Activated CD4-positive, alpha-beta memory T cell treated with anti-CD3 and anti-CD28 coated beads, Interleukin-2, amount 10 ng/mL, durations not matched to agents 7 days and 5 days (primary cell): ENCODE measurements at places on chromosomes 7 and 10. TPM values are rescaled to one million over a fixed set of nuclear protein-coding genes. Genes with fewer than 3 reads are reported as not detected.

DNA sequence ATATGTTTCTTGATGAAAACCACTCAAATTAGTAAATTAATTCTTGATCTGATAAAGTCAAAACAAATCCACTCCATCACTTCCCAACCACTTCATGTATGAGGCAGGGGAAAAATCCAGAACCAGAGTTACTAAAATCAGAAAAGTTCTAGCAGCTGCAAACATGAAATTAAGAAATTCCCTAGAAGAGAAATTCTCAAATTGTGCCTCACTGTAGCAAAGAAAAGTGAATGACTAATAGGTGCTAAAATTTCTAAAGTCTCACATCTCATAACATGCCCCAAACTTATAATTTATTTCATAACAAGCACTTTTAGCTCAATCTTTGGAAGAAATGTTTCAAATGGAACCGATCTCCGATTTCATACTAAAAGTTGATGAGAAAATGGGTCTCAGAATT, 345.0 kb upstream of the AOAH start:
- no peak overlapping the region for H3K27ac ChIP-seq
- peaks cover 23% of the 10 kb centered on the region for H3K4me1 ChIP-seq
- no peak for DNase-seq
- peaks cover 38% of the 10 kb centered on the region for H3K36me3 ChIP-seq
- H3K4me3 ChIP-seq, result no peak overlapping the region
- no peaks in the 10 kb centered on the region for H3K27me3 ChIP-seq

LRRN3 gene
- total RNA-seq, result 18.0 TPM

DNA sequence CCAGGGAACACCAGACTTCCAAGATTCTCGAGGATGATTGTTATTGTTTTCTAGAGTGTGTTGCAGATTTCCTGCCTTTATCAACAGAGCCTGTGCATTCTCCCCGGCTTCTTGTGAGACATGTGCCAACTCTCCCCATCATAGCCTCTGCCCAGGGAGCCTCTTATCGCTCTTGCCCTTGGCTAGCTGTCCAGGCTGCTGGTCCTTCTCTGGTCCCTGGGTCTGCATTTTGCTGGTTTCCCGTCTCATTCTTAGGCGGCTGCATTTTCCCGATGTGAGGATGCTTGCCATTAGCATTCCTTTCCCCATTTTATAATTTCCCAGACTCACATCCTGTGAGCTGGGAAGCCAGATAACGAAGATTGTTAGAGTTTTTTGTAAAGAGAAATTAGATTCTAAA, 15.2 kb downstream of the SLC13A4 start:
- H3K27ac ChIP-seq, result no peak overlapping the region
- H3K27me3 ChIP-seq, result no peaks in the 10 kb centered on the region
- DNase-seq, result no peak
- H3K36me3 ChIP-seq, result no peaks in the 10 kb centered on the region

DNA sequence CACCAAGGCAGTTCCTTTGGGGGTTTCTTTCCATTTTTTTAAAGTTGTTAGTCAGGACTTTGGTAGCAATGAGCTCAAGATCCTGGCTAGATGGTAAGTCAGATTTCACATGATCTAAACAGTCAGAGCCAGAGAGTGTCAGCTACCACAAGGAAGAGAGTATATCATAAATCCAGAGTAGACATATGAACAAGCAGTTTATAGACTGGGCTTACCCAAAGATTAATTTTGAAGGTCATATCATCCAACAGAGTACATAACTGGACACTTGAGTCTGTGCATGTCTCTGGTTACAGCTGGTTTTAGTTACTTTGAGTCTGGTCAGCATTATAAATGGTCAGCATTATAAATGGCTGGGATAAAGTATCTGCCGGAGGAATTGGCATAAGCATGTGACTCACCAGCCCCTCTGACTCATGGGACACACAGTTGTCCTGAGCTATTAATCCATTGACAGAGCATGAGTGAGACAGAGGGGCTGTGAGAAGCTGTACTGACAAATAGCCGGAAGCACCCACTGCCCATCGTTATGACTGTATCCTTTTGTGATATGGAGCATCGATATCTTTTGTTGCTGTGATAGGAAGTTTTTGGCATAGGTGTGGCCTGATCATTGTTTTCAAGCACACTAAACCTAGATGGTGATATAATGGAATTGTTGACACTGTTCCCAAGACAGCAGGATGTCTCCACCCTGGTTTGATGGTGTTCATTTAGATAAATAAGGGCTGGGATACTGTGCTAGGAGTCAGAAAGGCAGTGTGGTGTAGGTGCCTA, 19.3 kb downstream of the PPP1R3C start:
- no peak overlapping the region for H3K4me3 ChIP-seq
- peaks cover 10% of the 10 kb centered on the region for H3K27me3 ChIP-seq
- H3K36me3 ChIP-seq, result no peaks in the 10 kb centered on the region
- DNase-seq, result no peak

DNA sequence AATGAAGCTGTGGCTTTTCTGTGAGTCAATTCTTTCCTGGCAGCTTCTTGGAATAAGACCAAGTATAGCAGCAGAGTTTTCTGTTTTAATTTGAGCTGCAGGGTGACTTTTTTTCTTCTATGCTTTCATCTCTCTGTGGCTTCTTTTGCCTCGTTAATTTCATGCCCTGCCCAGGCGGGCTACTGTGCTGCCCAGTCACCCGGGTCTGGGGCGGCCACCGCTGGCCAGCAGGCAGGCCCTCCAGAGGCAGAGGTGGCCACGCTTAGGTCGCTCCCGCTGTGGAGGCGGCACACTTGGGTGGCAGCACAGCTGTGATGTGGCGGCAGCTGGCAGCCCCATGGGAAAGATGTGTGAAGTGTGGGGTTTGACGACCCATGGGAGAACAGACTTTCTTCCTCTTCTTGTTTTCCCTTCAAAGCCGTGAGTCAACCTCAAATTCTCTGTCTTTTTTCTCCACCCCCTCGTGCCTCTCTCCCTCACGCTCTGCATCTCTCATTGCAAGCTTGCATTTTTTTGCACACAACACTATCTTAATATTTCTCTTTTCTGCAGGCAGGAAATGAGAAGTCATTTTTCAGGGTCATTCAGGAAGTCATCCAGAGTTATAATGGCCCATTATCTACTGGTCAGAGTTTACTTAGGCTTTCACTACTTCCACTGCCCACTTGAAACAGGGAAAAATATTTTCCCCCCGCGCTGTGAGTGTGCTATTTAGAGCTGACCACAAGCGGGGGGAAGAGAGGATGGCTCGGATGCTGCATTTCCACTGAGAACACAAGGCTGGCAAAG, 67.8 kb downstream of the EGFR start:
- H3K4me3 ChIP-seq, result no peak overlapping the region
- peaks cover 24% of the 10 kb centered on the region for H3K27me3 ChIP-seq
- no peak overlapping the region for H3K27ac ChIP-seq
- no peak for DNase-seq
- H3K4me1 ChIP-seq, result peaks cover 20% of the 10 kb centered on the region
- H3K36me3 ChIP-seq, result no peaks in the 10 kb centered on the region

CDC14C gene
- total RNA-seq, result not detected

- H3K4me1 ChIP-seq, result no peaks in the 10 kb centered on the region
- H3K27me3 ChIP-seq, result peaks cover 9% of the 10 kb centered on the region
- DNase-seq, result no peak
- no peak overlapping the region for H3K4me3 ChIP-seq
These were observed 502.1 kb downstream of the RPS24 start for GRCh38 chr10:78535716-78536218.

- H3K27me3 ChIP-seq, result peaks cover 3% of the 10 kb centered on the region
- H3K36me3 ChIP-seq, result no peaks in the 10 kb centered on the region
- H3K4me3 ChIP-seq, result no peak overlapping the region
- H3K4me1 ChIP-seq, result peaks cover 24% of the 10 kb centered on the region
These were observed 26.7 kb upstream of the OTUD1 start for GRCh38 chr10:23412223-23412622.

- peaks cover 2% of the 10 kb centered on the region for H3K4me1 ChIP-seq
- no peak overlapping the region for H3K4me3 ChIP-seq
- peaks cover 54% of the 10 kb centered on the region for H3K36me3 ChIP-seq
These were observed 102.0 kb downstream of the NRF1 start for GRCh38 chr7:129713544-129713943.
